ENCODE measurements at places on chromosomes 5 and 9.

DNA sequence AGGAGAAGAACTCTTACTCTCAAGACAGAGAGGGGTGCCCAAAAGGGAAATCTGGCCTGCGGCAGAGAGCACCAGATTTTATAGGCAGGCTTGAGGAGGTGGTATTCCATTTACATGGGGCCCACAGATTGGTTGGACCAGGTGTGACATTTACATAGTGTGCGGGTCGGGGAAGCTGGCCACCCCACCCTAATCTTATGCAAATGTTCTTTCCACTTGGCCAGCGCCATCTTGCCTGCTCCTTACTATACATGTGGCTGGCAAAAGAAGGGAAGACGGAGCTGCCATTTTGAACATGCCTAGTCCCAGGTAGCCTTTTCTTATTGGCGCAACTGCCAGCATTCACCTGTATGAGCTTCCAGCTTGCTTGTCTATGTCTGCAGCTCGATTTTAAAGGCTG lies 34.8 kb downstream of the PLEKHG4B start:
- no peak for DNase-seq

- peak; percentile 43 for DNase-seq
Measured at GRCh38 chr5:178234750-178235587, 2.4 kb upstream of the PHYKPL start.

DNA sequence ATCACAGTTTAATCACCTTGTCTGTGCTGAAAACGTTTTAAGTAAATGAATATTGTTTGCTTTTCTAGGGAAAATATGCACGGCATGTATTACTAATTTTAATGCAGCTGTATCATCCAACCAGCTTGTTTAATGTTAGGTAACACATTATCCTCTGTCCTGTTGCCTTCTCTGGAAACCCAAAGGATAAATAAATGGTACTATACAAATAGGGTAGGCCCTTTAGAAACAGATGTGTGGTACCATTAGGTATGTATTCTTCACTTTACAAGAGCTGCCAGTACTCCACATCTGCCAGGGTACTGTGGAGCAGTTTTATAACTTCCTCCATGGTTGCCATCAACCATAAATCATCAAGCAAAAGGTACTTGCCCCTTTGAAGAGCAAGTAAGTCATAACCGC lies 42.9 kb downstream of the FAF2 start:
- DNase-seq: no peak

DNA sequence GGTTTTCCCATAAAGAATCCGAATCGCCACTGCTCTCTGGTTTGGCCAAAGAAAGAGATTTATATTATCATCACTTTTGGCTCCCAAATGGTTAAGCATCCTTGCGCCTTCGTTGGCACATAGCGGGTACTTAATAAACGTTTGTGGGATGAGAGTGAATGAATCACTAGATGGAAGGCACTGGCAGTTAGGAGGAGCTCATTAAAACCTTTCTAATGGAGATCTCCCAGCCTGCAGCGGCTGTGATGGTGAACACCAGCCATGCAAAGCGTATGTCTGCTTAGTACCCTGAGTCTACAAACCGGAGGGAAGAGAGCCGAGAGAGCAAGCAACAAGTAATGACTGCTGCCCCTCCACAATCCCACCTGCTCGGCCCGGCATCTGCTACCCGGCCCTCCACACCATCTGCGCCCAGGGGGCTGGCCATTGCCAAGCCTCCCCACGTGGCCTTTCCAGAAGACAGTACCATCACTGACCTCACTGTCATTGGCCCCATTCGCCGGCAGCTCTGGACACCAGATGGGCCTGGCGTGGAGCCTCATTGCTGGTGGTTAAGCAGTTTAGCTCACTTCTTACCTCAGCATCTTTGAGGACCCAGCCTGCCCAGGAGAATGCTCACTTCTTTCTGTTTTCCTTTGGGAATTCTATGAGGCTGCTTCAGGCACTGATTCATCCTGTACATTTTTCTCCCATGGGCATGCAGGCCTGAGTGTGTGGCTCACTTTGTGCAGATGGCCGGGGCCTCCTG lies 39.3 kb upstream of the ANKRD33B start:
- DNase-seq: no peak

- DNase-seq: no peak
Measured at GRCh38 chr9:9286001-9286400, 1326.8 kb downstream of the PTPRD start.

DNA sequence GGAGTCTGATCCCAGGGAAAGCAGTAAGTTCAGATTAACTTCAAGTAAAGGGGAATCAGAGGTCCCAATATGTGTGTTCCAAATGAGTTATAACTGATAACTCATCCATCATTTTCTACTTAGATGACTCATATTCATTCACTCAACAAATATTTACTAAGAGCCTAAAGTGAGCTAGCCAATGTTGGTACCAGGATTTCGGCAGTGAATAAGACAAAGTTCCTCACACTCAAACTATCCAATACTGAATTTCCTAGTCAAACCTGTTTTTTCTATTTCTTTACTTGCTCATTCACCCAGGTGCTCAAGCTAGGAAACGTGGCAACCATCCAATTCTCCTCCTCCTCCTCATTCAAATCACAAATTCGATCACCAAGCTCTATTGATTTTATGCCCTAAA lies 25.8 kb downstream of the FBXW2 start:
- no peak for DNase-seq

DNA sequence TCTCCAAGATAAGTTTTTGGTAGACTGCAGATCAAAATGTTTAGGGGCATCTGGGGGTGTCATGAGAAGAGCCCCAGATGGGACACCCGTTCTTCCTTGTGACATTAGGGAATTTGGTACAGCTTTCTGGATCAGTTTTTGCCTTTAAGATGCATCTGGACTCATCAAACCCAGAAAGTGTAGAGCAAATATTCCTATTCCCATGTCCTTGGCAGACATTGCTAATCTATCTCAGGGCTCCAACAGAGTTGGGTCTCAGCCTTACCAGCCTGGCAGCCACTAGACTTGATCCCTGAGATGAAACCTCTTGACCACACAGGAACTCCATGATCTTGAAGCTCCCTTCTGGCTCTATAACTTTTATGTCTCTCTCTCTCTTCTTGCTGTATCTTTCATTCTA lies 35.6 kb downstream of the ERGIC1 start:
- no peak for DNase-seq

DNA sequence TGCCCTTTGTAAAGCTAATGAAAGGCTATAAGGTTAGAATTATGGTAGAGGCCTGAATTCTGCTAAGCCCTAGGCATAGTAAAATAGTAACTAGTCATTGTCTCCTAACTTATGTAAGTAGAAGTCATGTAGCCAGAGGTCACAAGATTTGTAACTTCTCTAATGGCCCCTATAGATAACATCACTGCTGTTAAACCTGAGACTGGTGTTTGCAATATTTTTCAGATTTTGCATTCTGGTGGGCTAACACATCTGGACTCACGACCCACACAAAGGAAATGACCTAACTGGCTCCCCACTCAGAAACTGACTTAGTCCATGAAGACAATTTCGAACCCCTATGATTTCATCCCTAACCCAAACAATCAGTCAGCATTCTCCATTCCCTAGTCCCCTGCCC lies 37.2 kb upstream of the TTC39B start:
- DNase-seq: no peak

DNA sequence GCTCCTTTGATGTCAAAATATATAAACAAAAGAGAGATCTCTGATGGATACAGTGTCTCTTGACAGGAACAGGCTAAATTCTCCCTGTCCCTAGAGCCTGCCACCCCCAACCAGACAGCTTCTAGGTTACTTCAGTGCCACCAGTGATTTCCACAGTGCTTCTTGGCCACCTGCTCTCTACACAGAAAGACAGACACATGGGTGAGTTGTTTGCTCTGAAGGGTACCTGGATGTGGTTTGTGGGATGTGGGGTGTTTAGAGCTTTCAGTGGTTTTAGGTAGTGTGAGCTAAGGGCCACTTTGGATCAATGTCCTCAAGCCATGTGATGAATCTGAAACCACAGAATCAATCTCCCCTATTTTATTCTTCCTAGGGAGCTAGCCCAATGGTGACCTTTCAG lies 125.4 kb downstream of the ANKRD18B start:
- DNase-seq: no peak

- no peak for DNase-seq
Measured at GRCh38 chr5:108311682-108312081, 70.2 kb downstream of the FBXL17 start.

DNA sequence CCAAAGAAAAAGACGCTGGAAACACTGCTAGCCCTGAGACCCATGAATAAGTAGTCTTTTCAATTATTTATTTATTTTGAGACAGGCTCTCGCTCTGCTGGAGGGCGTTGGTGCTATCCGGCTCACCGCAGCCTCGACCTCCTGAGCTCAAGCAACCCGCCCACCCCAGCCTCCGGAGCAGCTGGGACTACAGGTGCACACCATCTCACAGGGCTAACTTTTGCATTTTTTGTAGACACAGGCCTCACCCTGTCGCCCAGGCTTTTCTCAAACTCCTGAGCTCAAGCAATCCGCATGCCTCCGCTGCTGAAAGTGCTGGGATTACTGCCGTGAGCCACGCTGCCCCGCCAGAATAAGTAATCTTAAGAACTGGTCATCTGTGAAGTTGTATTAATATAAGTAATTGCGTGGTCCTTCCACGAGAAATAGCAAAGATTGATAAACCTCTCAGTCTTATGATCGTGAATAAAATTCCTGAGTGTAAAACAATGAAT lies 1.6 kb downstream of the ANXA2R start:
- no peak for DNase-seq

- DNase-seq: no peak
Measured at GRCh38 chr5:153456354-153456753, 34.1 kb upstream of the GRIA1 start.

DNA sequence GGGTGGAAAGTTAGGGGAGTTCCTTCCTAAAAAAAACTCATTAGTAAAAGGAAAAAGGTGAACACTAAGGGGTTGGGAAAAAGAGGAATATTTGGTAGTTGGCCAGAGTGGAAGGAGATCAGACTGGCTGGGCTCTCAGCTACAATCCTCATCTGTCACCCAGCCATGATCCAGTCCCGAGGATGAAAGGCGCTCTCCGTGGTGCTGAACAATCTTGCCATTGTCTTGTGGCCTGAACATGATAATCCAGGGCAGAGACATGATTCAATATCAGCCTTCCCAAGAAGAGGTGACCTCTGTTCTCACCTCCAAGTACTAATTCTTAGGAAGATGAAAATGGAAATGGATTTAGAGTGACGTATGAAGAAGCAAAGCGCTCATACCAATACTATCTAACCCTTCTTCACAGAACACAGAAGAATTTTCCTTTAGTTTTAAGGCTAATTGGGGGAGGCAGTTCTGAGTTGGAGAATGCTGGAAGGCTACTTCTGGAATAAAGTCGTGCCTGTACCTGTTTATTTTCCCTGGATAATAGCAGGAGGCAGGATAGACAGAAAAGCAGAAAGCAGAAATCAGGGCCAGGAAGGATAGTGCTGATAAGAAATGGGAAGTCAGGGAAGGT lies 36.6 kb upstream of the MYORG start:
- DNase-seq: no peak

- no peak for DNase-seq
Measured at GRCh38 chr5:165626161-165626560, 2120.7 kb downstream of the MAT2B start.

DNA sequence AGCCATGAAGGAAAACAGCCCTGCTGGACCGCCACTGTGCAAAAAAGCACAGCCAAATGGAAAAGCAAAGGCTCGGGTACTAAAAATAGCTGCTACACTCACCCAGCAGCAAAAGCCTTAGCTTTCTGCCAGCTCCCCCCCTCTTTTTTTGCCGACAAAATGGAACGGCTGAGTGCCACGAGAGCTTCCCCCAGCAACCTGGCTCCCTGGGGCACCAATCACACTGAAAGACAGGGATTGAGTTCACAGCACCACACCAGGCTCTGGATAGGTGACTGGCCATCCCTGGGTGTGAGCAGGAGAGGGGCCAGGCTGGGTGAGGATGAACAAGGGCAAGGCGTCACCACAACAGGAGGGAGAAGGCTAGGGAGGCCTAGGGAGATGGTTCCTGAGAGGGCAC lies 66.7 kb downstream of the SIL1 start:
- no peak for DNase-seq

DNA sequence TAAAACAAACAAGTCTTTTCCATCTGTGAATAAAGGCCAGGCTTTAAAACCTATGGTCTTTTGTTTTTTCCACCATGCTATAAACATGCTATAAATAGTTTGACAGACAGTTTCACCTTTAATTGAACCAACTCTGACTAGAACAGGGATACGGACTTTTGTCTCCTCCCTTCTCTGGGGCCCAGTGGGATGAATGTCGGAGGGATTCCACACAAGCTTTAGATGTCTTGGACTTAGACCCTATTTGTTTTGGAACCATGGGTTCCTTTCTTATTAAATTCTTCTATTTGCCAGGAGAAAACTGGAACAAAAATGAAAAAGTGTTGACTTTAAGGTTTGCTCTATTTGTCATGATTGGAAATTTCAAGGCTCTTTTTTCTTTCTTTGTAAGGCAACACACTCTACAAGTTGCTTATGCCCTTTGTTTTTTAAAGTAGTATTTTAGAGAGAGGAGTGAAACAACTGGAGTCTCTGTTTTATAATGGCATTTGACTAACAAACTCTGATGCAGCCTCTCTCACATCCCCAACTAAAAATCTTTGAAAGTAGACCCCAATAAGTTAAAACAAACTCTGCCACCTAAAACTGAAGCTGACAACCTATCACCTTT lies 145.3 kb downstream of the MLLT3 start:
- DNase-seq: no peak

GRCh38 chr5:173760461-173761177 lies 127.5 kb upstream of the CPEB4 start:
- no peak for DNase-seq

GRCh38 chr5:96322217-96322616 lies 110.8 kb downstream of the PCSK1 start:
- DNase-seq: no peak

DNA sequence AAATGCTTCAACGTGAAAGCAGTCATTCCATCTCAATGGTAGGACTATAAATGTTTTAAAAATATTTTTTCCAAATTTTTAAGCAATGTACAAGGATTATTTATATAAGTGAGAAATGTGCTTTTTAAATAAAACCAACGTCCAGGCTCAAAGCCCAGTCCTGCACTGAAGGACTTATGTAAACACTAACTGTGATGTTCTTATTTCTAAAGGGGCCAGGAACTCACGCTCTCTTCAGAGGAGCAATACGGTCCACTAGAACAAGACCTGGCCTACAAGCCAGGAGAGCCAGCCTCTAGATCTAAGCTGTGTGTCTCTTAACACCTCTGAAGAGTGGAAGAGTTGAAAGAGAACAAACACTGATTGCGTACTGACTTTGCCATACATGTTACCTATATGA lies 12.1 kb downstream of the TTLL11 start:
- no peak for DNase-seq

GRCh38 chr5:163915481-163915961 lies 410.1 kb downstream of the MAT2B start:
- DNase-seq: no peak

- no peak for DNase-seq
Measured at GRCh38 chr5:68431186-68431585, 215.6 kb downstream of the PIK3R1 start.

GRCh38 chr5:1507457-1507856 lies 16.3 kb downstream of the LPCAT1 start:
- no peak for DNase-seq

- DNase-seq: no peak
Measured at GRCh38 chr5:59152701-59153245, 569.9 kb downstream of the RAB3C start.

Data from NCI-H1930 (cell line).